ENCODE measurements at places on chromosomes 5 and 9.

DNA sequence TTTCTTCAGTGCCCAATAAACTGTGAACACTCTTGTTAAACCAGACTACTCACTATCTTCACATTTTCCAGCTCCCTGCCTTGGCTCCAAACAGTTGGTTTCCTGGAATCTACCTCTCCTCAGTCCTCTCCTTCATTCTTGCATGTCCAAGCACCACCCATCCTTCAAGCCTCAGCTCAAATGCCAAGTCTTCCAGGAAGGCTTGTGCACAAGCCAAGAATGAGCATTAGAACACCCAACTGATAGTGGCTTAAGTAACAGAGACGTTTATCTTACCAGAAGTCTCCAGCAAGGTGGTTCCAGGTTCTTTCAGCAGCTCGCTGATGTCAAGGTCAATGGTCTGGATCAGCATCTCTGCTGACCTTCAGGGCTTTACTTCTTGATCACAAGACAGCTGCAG, 60.1 kb downstream of the PTPDC1 start:
- DNase-seq: no peak

GRCh38 chr5:91707521-91707841, 324.4 kb upstream of the ARRDC3 start:
- no peak for DNase-seq

DNA sequence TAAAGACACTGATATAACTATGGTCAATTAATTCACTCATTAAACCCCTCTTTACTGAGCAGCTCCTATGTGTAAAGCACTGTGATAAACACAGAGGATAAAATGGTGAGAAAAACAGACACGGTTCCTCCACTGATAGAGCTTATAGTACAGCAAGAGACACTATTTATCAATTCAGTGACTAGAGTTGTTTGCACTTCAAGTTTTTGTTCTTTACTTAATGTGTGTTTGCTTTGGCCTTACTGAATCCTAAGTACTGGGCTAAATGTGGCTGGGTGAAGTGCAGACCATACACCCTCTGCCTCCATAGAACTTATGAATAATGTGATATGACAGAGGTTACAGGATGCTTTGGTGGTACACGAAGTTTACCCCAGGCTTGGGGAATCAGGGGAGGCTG, 80.1 kb upstream of the ITGA1 start:
- no peak for DNase-seq

GRCh38 chr9:13397220-13397619, 117.7 kb upstream of the MPDZ start:
- DNase-seq: no peak

GRCh38 chr5:78300464-78301045, 6.1 kb upstream of the AP3B1 start:
- DNase-seq: no peak

GRCh38 chr9:41229408-41230401, 40.6 kb upstream of the ZNG1F start:
- DNase-seq: no peak

- no peak for DNase-seq
Measured at GRCh38 chr5:115069087-115069968, 100.4 kb downstream of the TRIM36 start.

- no peak for DNase-seq
Measured at GRCh38 chr5:53407373-53407772, 73.1 kb upstream of the FST start.

GRCh38 chr9:18710065-18710464, 236.1 kb downstream of the ADAMTSL1 start:
- no peak for DNase-seq

- no peak for DNase-seq
Measured at GRCh38 chr5:77087484-77088261, 588 bp upstream of the ZBED3 start.

DNA sequence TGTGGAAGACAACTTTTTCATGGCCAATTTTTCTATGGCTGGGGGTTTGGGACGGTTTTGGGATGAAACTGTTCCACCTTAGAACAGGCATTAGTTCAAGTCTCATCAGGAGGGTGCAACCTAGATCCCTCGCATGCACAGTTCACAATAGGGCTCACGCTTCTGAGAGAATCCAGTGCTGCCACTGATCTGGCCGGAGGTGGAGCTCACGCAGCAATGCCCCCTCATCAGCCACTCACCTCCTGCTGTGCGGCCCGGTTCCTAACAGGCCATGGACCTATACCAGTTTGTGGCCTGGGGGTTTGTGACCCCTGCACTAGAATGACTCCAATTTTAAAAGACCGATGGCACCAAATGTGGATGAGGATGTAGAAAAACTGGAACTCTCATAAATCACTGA, 127.2 kb upstream of the IER5L start:
- no peak for DNase-seq

DNA sequence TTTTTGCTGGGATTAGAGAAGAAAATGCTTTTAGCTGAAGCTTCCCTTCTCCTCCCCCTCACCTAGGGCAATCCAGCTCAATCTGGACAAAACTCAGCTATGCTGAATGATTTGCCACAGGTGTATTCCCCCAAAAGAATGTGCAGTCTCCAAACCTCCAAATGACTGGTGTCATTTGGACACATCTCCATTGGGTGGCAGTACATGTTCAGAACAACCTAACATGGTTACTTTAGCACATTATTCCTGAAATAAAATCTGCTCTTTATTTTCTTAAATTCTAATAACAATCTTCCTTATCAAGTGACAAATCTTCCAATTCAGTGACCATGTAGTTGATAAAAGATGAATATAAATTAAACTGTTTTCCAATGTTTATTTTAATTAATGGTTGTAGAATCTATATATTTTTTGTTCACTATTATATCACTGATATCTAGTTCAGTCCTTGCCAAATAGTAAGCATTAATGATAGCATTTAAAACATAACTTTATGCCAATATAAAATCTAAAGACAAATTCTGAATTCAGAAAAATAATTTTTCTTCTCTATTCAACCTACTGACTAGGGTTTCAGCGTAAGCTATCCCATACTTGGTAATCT, 61.3 kb upstream of the MOCS2 start:
- no peak for DNase-seq

GRCh38 chr9:107154291-107154690, 128.8 kb upstream of the RAD23B start:
- DNase-seq: no peak

DNA sequence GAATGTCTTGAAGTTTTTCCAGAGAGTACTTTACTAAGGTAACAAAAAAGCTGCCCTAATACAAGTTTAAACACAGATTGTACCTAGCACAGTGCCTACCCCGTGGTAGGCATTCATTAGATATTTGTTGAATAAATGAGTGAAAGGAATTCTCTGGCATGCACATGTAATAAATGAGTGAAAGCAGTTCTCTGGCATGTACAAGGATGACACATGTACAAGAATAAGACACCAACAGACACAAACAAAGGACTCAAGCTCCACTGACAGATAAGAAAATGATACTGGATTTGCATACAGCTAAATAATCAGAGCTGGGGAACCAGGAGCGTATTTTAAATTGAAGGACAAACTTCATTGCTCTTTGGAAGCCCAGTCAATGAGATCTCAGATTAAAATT, 535.8 kb downstream of the EFNA5 start:
- no peak for DNase-seq

DNA sequence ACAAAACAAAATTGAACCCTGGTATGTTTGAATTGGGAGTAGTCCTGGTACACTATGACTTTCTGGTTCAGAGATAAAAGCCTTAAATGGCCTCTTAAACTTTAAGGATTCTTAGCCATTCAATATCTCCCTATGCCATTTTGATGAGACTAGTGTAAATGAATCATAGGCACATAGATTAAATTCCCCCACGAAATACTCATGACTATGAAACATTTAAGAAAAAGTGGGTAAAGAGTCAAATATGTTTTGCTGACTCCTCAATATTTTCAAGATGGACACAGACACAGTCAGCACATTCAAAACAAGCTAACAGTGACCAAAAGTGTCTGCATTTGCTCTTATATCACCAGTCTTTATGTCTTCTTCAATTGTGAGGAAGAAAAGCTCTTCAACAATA, 278.3 kb downstream of the PDE4D start:
- DNase-seq: no peak

GRCh38 chr9:102867488-102867887, 127.6 kb upstream of the CYLC2 start:
- no peak for DNase-seq

DNA sequence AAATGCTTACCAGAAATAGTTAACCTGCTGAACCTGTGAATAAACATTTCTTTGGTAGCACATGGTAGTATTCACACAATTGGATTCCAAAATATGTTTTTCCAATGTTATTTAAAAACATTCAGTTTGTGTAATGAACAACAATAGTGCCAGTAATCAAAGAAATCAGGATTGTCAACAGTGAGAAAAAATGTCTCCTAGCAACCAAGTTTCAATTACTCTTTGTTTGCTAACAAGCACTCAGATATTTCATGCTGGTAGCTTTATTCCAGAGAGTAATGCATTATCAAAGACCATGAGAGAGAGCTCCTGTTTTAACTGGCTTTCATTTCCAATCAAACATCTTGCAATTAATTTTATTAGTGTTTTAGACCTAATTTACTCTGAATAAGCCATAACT, 768.1 kb upstream of the GRAMD2B start:
- DNase-seq: no peak

DNA sequence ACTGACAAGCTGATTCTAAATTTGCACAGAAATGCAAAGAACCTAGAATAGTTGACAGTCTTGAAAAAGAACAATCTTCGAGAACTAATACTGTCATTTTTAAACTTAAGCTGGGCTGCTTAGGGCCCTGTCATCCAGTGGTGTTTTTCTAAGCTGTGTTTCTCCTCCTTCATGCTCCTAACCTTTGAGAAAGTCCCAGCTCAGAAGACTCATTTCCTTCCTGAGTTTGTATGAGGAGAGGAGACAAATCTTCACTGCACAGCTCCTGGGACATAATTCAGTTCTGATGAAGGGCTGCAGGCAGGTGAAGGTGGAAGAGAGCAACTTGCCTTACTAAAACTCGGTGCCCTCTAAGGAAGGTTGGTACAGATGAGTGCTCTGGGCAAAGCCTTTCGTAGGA, 109.5 kb upstream of the ANKRD55 start:
- no peak for DNase-seq

DNA sequence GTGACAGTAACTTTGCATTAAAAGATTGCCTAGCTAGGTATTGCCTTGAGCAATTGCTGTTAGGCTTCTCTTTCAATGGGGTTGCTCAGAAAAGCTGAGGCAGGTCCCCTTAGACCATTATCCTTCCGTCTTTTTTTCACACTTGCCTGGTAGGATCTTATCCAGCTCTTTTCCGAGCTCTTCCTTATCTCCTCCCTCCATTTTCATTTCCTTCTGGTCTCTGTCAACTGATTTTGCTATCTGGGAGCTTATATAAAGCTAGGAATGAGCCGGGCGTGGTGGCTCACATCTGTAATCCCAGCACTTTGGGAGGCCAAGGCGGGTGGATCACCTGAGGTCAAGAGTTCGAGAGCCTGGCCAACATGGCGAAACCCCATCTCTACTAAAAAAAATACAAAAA, 6.6 kb upstream of the HMGCR start:
- DNase-seq: no peak

GRCh38 chr9:33988219-33988890, 60.3 kb downstream of the UBAP2 start:
- DNase-seq: no peak

GRCh38 chr9:20650750-20651299, 28.5 kb upstream of the MLLT3 start:
- DNase-seq: no peak

DNA sequence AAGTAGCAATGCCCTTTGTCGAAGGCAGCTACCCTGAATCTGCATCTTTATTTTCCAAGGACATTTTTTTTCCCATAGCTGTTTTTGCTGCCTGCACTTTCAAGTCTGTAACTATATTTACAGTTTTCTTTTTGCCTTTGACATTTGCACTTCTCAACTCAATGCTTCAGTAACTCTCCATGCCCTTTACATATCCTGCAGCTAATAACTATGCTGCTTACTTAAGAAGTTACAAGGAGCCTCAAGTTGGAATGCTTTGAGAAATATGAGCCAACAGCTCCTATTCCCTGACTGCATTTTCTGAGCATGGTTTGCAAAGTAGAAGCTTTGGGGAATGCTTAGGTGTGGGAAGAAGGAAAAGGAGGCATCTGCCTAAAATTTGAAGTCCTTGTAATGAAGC, 194.8 kb upstream of the TRPC7 start:
- DNase-seq: no peak

GRCh38 chr9:129027224-129027684, 877 bp downstream of the SH3GLB2 start:
- DNase-seq: no peak

- no peak for DNase-seq
Measured at GRCh38 chr9:132301521-132301920, 53.3 kb downstream of the SETX start.

GRCh38 chr5:1298723-1299510, 4.0 kb upstream of the TERT start:
- no peak for DNase-seq

GRCh38 chr5:79050498-79050897, 19.0 kb downstream of the DMGDH start:
- DNase-seq: no peak

- DNase-seq: no peak
Measured at GRCh38 chr9:2015581-2016407, 647 bp downstream of the SMARCA2 start.

DNA sequence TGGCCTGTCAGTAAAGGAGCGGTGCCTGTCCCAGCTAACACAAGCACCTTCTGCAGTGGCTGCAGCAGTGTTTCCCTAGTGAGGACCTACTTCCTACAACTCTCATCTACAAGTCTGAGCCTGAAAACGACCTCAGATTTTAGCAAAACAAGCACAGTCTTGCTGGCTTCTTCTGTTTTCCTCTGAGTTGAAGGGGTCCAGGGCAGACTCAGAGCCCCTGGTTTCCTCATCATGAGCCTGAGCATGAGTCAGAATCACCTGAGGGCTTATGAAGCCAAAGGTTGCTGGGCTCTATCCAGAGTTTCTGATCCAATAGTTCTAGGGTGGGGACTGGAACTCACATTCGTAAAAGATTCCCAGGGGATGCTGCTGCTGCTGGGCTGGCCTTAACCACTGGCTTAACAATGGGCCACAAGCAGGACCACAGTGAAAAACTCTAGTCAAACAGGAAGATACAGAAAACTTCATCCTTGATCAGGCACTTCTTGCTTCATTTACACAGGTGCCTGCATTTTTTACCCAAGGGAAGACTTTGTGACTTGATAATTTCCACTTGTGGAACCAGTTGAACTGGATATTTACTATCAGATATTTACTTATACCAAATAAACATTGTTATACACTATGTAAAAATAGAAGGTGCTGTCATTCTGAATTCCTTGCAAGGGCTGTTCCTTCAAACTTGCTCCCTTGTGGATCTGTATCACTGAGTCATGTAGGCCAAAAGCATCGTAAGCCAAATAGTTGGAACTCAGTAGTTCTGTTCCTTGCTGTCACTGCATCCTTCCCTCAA, 4.3 kb upstream of the ACER2 start:
- DNase-seq: no peak

DNA sequence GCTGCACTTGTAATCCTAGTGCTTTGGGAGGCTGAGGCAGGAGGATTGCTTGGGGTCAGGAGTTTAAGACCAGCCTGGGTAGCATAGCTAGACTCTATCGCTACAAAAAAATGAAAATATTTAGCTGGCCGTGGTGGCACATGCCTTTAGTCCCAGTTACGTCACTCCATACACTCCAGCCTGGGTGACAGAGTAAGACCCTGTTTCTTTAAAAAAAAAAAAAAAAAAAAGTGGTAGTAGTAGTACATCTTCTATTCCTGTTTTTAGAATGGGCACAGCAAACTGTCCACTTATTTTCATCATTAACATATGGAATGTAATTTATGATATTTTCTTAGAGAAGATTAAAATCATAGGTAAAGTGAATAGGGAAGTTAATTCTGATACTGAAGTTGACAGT, 48.2 kb downstream of the TRIO start:
- DNase-seq: no peak

- no peak for DNase-seq
Measured at GRCh38 chr5:8474569-8474930, 605.6 kb downstream of the MTRR start.

Measured in activated naive CD8-positive, alpha-beta T cell treated with anti-CD3 and anti-CD28 coated beads, Interleukin-2, amount 50 U/mL, for 16 hours (primary cell).